ENCODE measurements at places on chromosomes 5 and 9. TPM values are rescaled to one million over a fixed set of nuclear protein-coding genes. Genes with fewer than 3 reads are reported as not detected.

DNA sequence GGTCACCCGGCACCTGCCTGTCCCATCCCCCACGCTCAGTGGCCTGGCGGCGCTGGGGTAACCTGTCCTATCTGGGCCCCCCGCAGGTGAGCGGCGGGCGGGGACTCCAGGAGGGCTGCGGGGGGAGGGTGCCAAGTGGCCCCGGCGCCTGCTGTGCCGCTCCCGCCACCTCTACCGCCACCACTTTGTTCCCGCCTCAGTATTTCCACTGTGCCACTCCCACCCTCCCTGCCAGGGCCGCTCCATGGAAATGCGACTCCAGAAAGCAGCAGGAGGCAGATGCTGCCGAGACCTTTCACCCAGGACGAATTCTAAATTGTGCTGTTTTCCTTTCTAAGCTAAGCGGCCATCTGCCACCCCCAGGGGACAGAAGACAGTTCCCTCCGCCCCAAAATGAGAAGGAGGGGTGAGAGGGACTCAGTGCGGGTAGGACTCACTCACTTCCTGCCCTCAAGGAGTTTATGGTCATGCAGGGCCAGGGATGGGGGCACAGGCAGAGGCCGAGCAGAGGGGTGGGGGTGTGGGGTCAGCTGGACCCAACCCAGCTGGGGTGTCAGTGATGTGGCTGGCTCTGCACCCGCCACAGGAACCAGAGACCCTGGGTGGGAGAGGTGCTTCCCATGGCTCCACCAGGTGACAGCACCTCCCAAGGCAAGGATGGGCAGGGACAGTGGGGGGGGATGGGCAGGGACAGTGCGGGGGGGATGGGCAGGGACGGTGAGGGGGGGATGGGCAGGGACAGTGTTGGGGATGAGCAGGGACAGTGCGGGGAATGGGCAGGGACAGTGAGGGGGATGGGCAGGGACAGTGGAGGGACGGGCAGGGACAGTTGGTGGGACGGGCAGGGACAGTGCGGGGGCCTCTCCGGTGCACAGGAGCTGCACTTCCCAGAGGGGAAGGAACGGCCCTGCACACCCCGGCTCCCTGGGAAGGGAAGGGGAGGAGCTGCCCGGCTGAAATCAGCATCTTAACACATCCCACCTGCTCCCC is 17.8 kb downstream of the NOTCH1 start:
- DNase-seq, result peak; percentile 52

DNA sequence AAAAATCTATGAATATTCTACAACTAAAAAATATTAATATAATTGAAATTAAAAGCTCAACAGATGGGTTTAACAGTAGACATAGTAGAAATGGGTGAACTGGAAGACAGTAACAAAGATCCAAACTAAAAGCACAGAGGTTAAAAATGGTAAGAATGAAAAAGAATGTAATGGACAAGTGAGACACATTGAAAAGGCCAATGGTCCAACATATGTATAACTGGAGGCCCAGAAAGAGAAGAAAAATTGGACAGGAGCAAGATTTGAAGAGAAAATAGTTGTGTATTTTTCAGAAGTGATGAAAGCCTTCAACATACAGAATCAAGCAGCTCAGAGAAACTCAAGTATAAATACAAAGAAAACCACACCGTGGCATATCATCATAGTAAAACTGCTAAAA is 58.6 kb downstream of the PCDHGC5 start:
- DNase-seq, result peak; percentile 56

DNA sequence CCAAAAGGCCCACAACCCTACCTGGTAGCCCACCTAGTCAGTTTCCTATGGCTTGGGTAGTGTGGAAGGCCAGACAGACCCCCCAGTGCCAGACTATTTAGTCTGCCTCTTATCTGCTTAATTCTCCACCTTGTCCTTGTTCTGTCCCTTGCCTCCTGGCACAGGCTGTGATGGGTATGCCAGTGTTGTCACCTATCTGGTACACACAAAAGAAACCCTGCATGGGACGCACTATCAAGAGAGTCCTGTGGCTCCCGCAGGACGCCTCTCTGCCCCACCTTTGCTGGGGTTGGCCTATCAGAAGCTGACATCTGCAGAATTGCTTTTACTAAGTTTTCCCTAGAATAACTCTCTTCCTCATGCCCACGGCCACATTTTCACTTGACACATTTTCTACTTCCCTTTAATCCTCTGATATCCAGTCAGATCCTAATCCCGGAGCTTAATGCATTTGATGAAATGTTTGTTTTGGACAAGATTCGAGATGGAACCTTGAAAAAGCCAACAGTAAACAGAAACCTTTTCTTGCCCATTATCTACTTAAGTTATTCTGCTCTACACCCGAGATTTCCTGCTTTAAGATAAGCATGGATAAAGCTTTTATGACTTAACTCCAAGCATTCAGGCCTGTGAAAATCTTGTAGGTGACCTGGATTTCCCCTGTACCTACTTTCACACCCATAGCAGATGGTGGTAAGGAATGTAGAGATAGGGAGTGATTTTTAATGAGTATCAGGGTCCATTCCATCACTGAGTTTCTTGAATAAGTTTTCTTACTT is 468.5 kb downstream of the ZNF608 start:
- no peak for DNase-seq

GRCh38 chr5:135471726-135472125 is 19.6 kb upstream of the TIFAB start:
- no peak for DNase-seq

DNA sequence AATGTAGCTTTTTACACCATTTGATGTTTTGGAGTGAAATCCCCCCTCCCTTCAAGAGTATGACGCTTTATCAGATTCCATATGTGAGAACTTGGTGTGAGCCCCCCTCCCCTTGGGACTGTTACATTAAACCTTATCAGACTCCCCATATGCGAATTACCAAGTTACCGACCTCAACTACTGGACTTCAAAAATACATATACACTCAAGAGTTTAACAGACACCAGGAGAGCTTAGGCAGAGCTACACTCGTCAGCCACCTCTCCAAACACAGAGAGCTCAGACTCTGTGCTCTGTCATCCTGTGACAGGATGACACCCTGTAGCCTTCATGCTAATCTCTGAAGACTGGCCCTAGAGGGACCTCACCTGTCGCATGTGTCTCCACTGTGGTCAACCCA is 50.2 kb downstream of the FAM114A2 start:
- no peak for DNase-seq

DNA sequence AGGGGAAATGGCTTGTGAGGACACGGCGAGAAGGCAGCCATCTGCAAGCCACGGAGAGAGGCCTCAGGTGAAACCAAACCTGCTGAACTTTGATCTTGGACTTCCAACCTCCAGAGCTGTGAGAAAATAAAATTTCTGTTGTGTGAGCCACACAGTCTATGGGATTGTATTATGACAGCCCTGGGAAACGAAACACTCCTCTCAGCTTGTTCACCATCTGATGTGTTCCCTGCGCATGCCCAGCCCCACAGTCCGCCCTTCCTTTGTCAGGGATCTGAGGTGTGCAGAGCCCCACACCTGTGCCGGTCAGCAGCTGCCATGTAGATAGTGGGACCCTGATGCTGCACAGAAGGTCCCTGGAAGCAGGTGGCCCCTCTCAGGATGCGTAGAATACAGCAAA is 34.1 kb downstream of the PLPP7 start:
- DNase-seq, result no peak

- no peak for DNase-seq
These were observed 5.3 kb upstream of the CFAP95 start for GRCh38 chr9:69815313-69815712.

GRCh38 chr5:87868792-87869191 is 399.9 kb downstream of the TMEM161B start:
- no peak for DNase-seq

DNA sequence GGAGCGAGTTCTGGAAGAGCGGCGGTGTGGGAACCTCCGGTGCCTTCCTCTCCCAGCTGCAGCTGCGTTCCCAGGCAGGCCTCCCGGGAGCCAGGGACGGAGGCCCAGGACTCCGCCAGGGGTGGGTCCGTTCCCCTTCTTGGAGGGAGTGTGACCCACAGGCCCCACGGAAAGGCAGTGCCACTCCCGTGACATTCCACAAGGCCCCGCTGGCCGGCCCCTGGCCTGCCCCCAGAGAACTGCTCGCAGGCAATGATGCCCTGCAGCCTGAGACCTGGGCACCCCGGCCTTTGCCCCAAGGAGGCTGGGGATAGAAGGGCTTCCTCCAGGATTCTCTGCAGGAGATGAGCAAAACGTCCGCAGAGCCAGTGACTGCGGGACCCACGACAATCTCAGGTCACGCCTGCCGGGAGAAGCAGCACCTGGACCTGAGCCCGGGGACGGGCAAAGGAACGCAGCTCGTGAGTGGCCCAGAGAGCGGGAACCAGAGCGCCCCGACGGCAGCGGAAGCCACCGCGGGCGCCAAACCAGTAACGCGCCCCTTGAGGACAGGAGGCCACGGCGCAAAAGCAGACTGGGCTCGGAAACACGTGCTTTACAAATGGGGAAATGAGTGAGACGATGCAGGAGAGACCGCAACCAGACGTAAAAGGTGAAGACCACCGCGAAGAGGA is 9.3 kb downstream of the OBP2B start:
- DNase-seq, result no peak

DNA sequence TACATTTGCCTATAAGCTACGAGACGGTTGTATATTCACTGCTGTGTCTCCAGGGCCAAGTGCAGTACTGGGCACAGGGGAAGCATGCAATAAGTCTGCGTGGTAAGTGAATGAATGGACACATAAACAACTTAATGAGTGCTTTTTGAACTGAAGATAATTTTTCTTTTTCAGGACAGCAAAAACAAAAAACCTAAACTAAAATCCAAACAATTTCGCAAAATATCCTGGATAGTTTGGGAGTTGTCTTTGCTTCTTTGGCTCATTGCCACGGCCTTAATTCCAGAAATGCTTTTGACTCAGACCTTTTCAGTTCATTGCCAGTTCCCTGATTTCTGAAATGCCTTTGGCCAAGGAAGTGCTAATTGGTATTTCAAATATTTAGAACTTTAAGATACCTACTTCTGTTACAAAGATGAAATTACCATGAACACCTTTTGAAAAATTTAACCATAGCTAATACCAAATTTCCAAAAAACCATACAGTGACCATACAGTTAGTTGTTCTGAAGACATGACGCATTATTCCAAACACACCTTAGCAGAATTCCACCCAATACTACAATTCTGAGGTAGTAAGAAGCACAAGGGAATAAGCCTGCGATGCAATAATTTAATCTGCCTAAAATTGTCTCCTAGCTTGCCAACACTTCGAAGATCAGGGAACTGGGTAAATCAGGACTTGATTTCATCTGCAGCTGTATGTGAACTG is 42.8 kb downstream of the TEK start:
- DNase-seq, result peak; percentile 65

DNA sequence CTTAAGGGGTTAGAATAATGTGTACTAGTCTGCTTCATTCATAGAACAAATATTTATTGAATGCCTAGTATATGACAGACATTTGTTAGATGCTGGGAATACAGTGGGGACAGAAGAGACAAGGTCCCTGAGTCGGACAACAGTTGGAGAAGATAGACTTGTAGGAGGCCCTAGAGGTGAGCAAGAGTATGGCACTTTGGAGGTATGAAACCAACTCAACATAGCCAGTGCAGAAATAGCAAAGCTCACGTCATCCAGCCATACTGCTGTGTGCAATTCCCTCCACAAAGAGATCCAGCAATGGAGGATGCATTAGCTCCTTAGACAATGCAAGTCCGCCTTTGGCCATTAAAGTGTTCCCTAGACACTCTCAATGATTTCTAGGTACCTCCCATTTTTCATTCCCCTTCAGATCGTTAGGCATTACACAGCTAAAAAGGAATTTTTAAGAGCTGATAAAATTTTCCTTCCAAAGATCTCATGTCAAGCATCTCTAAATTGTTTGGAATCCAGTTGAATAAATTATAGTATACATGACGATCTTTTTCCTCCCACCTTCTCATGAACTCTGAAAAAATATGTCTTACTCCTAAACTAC is 1949.6 kb upstream of the WWC1 start:
- no peak for DNase-seq

GRCh38 chr5:87081511-87082372 is 185.9 kb upstream of the RASA1 start:
- peak; percentile 34 for DNase-seq

DNA sequence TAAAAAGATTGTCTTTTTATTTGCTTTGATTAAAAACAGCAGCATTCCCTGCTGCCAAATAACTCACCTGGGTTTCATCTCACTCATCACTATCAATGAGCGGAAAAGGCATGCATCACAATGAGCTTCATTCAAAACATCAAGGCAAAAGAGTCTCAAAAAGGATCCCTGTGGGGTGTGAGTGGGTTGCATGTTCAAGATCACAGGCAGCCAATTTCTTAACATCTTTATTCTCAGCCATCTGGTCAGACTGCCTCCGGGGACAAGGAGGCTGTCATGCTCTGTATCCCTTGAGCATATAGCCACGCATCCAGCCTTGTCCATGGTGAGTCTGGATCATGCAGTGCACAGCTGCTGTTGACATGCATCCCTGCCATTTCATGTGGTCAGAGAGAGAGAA is 117.1 kb downstream of the ICE1 start:
- DNase-seq, result no peak

DNA sequence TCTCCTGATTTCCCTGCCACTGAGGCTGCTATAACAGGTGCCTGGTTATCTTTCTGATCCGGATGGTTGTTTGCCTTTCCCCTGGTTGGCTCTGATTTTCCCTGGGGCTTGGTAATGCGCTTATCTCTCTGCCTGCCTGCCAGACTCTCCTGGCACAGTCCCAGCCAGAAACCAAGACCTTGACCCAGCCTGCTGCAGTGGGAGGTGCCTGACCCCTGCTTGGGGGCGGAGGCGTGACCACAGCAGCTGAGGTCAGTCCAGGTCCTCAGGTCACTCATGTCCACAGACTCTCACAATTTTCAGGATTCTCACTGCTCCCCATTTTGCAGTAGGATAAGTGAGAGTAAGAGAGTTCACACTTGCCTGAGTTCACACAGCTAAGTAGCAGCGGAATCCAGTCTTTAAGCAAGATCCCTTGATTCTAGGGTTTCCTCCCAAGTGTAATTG is 24.4 kb upstream of the SYNPO start:
- peak; percentile 75 for DNase-seq

DNA sequence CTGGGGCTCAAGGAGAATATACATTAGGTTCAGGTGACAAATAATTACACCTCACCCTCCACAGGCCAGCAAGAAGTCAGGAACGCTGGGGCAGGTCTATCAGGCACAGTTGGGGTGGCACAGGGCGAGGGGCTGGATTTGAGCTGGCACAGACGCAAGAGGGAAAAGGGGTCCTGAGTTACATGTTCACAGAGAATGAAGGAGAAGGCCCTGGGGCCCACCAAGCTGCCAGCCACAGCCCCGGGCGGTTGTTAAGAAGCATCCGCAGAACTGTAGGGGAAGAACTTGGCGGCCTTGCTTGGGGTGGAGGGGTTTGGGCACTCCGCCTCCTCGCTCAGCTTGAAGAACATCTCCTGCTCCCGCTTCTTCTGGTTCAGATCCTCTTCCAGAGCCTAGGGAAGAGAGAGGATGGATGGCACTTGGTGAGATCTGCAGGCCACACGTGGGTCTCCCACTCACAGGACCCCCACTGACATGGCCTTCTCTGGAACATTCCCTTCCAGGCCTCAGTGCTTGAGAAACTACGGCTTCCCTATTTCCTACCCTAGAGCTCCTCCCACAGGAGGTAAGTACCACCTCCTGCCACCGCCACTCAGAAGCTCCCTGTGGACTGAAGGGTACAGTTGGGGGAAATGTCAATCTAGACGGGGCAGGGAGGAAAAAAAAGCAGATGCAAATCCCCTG is 38.3 kb upstream of the FBXW11 start:
- no peak for DNase-seq

The OR1Q1 gene
- total RNA-seq, result not detected

The LCN10 gene
- not detected for total RNA-seq

The SHOC1 gene
- total RNA-seq, result not detected

The NR4A3 gene
- total RNA-seq, result not detected

The LCN1 gene
- not detected for total RNA-seq

The FAM169A gene
- 4.0 TPM for total RNA-seq
